Temporal lobe (tissue), 4 donors: ENCODE measurements at places on chromosomes 11 and 22. TPM values are rescaled to one million over a fixed set of nuclear protein-coding genes. Genes with fewer than 3 reads are reported as not detected.

The MMP10 gene
- total RNA-seq = not detected

The FXYD6 gene
- 149 TPM for total RNA-seq

The INPPL1 gene
- total RNA-seq = 12.8 TPM

The OR8D1 gene
- total RNA-seq = not detected

The ARHGEF17 gene
- total RNA-seq = 17.9 TPM
